IPS DF 6.9 (cell line): ENCODE measurements at places on chromosomes 5 and 9.

DNA sequence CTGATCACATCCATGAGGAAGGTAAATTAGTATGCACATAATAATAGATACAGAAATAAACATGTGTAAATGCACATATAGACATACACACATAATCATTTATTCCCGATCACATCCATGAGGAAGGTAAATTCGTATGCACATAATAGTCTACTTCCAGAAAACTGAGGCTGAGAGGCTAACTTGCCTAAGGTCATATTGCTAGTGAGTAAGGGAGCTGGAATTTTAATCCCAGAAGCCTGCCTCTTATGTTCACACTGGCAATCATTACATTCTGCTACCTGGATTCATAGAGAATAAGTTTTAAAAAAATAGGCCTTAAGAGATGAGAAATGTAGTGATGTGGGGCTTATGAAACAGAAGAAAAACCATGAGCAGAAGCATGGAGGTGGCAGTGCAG lies 716.3 kb downstream of the BRINP1 start:
- DNase-seq: no peak

- no peak for DNase-seq
These were observed 3.5 kb downstream of the HDHD3 start for GRCh38 chr9:113373256-113373655.

DNA sequence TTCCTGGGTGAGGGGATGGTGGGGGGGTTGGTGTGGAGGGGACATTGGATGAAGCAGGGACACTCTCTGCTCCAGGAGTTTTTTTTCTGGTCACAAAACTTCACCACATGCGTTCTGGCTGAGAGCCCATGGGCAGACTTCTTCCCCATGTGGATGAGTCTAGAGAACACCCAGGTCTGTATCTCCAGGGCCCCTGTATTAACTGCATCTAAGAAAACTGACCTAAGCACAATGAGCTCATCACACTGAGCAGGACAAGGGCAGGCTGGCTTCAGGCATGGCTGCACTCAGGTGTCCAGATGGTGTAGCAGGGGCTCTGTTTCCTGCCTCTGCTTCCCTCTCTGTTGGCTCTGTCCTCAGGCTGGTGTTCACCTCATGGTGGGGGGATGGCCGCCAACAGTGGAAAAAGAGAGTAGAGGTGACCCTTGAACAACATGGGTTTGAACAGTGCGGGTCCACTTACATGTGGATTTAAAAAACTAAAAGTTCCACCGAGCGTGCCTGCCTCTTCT lies 85.3 kb upstream of the STC2 start:
- no peak for DNase-seq

GRCh38 chr9:34127035-34127948 lies 794 bp upstream of the DCAF12 start:
- DNase-seq: no peak

GRCh38 chr5:96871686-96872085 lies 4.6 kb upstream of the ERAP2 start:
- no peak for DNase-seq

DNA sequence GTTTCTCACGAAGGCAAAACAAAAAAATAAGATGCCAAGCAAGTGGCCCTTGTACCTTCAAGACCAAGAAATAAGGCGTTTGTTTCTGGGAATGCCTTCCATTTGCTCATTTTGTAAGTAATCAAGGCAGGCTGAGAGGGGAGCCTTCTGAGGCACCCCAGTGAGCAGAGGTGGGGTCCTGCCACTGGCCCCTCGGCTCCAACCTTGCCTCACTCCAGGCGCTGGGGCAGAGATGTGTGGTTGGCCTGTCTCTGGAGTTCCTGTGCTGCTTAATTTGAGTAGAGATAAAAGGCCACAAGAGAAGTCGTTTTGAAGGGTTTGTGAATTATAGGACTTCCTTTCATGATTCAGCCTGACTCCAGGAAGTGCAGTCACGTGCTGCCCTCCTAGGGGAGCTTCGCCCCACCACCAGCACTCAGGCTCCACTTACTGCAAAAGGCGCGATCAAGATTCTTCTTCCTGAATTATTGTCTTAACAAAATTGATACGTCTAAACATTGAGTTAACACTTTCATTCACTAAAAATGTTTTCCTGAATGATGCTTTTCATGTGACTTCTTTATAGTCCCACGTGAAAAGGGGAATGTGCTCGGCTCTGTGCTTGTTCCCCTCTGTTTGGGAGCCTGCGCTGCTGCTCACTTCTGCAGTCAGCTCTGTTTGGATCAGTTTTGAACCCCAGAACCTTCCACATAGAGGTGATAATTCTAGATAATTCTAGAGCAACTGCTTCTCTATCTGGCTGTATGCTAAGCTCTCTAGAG lies 13.7 kb downstream of the SYK start:
- DNase-seq: no peak

DNA sequence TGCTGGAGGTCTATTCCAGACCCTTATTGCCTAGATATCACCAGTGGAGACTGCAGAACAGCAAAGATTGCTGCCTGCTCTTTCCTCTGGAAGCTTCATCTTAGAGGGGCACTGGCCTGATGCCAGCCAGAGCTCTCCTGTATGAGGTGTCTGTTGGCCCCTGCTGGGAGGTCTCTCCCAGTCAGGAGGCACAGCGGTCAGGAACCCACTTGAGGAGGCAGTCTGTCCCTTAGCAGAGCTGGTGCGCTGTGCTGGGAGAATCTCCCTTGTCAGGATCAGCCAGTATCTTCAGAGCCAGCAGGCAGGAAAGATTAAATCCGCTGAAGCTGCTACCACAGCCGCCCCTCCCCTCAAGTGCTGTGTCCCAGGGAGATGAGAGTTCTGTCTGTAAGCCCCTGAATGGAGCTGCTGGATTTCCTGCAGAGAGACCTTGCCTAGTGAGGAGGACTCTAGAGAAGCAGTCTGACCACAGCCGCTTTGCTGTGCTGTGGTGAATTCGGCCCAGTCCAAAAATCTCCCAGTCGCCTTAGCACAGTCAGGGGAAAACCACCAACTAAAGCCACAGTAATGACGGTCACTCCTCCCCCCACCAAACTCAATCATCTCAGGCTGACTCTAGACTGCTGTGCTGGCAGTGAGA lies 124.1 kb downstream of the JAKMIP2 start:
- DNase-seq: no peak
